GM23338 (cell line): ENCODE measurements at places on chromosomes 5 and 9. TPM values are rescaled to one million over a fixed set of nuclear protein-coding genes. Genes with fewer than 3 reads are reported as not detected.

GRIN3A gene
- 0.03 and 0.23 TPM in 2 replicates for total RNA-seq

SLC6A7 gene
- total RNA-seq, result not detected in 2 replicates

AJM1 gene
- 0.12 and 0.49 TPM in 2 replicates for total RNA-seq

TPPP gene
- 1.4 and 1.8 TPM in 2 replicates for total RNA-seq

MAT2B gene
- total RNA-seq, result 110 and 120 TPM in 2 replicates

PHF24 gene
- 0.14 and 0.19 TPM in 2 replicates for total RNA-seq

DNA sequence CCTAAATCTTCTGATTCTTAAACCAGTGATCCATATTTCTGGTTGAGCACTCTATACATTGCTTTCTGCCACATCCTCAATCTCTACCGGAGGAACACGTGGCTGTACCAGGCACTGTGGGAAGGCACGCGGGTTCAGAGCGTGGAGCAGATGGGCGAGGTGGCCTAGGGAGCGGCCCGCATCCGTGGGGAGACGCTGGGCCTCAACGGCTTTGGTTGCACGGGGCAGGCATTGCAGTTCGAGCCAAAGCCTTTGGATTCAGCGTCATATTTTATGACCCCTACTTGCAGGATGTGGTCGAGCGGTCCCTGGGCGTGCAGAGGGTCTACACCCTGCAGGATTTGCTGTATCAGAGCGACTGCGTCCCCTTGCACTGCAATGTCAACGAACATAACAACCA, 197.2 kb upstream of the RGMB start:
- no peaks in the 10 kb centered on the region for H3K27me3 ChIP-seq
- no peak for DNase-seq
- no peaks in the 10 kb centered on the region for H3K4me1 ChIP-seq

DNA sequence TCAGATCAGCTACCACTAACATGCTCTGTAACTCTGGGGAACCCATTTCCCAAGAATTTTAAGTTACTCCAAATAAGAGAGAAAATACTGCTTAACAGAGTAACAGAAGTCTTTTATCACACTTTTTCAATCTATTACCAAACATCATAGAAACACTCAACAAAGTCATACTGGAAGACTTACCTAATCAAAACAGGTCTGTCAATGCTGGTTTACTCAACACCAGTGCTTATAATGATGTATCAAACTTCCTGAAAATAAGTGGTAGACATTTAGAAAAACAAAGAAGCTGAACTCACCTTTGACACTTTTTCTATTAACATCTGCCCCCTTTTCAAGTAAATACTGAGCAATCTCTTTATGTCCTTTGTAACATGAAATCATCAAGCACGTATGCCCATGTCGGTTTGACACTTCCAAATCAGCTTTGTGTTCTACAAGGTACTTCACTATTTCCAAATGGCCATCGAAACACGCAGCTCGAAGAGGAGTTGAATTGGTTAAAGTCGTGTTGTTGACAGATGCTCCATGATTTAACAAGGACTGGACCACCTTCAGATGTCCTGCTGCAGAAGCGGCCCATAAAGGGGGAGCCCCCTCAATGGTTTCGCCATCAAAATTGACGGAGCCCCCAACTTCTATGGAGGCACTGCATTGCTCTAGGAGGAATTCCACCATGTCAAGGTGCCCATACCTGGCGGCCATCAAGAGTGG, 1.8 kb downstream of the FEM1C start:
- peaks cover 6% of the 10 kb centered on the region; the same call in 1 of the 2 replicates for H3K36me3 ChIP-seq
- no peaks in the 10 kb centered on the region for H3K27me3 ChIP-seq
- no peak overlapping the region for H3K27ac ChIP-seq
- DNase-seq, result no peak

GRCh38 chr9:95733741-95734666, 141.5 kb upstream of the ERCC6L2 start:
- no peaks in the 10 kb centered on the region for H3K27me3 ChIP-seq
- no peaks in the 10 kb centered on the region for H3K4me1 ChIP-seq
- no peak for DNase-seq
- no peak overlapping the region for H3K27ac ChIP-seq
- no peak overlapping the region for H3K4me3 ChIP-seq

GRCh38 chr5:28430565-28431178, 1392.3 kb upstream of the CDH9 start:
- H3K27me3 ChIP-seq, result no peaks in the 10 kb centered on the region
- H3K4me1 ChIP-seq, result no peaks in the 10 kb centered on the region
- no peak overlapping the region for H3K4me3 ChIP-seq
- no peaks in the 10 kb centered on the region for H3K36me3 ChIP-seq
- H3K27ac ChIP-seq, result no peak overlapping the region
- no peak for DNase-seq

- no peaks in the 10 kb centered on the region for H3K36me3 ChIP-seq
- no peak overlapping the region for H3K4me3 ChIP-seq
- H3K4me1 ChIP-seq, result no peaks in the 10 kb centered on the region
- DNase-seq, result no peak
- no peak overlapping the region for H3K27ac ChIP-seq
Measured at GRCh38 chr5:111187079-111187478, 37.1 kb upstream of the CAMK4 start.

DNA sequence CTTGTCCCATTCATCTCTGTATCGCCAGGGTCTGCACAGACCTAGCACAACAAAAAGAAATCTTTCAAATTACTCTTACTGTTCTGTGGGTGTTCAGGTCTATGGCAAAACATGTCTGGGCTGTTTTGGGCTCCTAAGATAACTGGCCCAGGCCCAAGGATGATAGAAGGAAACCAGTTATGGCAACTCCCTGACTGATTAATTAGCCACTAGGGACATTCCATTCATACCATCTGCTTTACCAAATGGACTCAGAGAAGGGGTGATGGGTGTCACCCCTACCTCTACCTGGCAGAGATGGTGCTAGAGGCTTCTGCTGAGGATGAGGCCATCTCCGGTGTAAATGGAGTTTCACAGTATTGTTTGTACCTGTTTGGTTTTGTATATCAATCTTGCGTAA, 1.9 kb downstream of the SLC31A2 start:
- no peak overlapping the region for H3K4me3 ChIP-seq
- peaks cover 17% of the 10 kb centered on the region for H3K27me3 ChIP-seq
- H3K4me1 ChIP-seq, result peaks cover 10% of the 10 kb centered on the region
- H3K36me3 ChIP-seq, result no peaks in the 10 kb centered on the region

- no peaks in the 10 kb centered on the region for H3K36me3 ChIP-seq
- peaks cover 3% of the 10 kb centered on the region; the same call in 1 of the 2 replicates for H3K27me3 ChIP-seq
- DNase-seq, result no peak
- no peaks in the 10 kb centered on the region for H3K4me1 ChIP-seq
- H3K4me3 ChIP-seq, result no peak overlapping the region
Measured at GRCh38 chr9:126509718-126510117, 104.0 kb upstream of the LMX1B start.

GRCh38 chr5:178206166-178207101, 2.1 kb downstream of the HNRNPAB start:
- H3K36me3 ChIP-seq, result peaks cover 59% of the 10 kb centered on the region
- no peaks in the 10 kb centered on the region for H3K27me3 ChIP-seq
- DNase-seq, result no peak
- peak overlapping the region; percentile 100 for H3K4me3 ChIP-seq
- peaks cover 23% of the 10 kb centered on the region for H3K4me1 ChIP-seq

GRCh38 chr5:96641368-96642280, 20.6 kb upstream of the CAST start:
- H3K4me3 ChIP-seq, result no peak overlapping the region
- no peak for DNase-seq
- no peaks in the 10 kb centered on the region for H3K36me3 ChIP-seq
- no peaks in the 10 kb centered on the region for H3K27me3 ChIP-seq
- H3K27ac ChIP-seq, result no peak overlapping the region

DNA sequence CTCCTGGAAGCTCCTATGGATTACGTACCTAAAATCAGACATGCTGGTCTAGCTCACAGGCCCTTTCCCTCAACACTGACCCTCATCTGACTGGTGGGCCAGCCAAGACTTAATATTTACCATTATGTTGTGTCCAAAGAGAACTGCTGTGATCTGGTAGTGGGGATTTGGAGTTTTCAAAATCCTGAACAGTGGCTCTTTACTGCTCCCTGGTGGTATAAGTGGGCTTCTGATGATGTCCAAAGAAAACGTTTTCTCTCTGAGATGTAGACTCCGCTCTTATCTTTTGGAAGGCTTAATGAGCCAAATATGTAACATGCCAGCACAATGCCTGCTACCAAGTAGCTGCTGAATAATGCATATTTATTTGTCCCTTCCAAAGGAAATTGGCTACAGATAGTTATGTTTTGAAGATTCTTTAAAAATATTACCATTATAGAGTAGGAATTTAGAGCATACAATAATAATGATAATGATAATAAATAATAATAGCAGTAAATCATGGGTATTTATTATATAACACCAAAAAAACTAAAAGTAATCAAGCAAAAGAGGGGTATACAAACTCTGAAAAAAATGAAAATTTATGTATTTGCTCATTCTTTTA, 406.6 kb upstream of the TNC start:
- no peaks in the 10 kb centered on the region for H3K27me3 ChIP-seq
- no peak overlapping the region for H3K4me3 ChIP-seq
- no peaks in the 10 kb centered on the region for H3K36me3 ChIP-seq
- H3K27ac ChIP-seq, result no peak overlapping the region
- H3K4me1 ChIP-seq, result no peaks in the 10 kb centered on the region
